OCI-LY7 (cell line): ENCODE measurements at places on chromosomes 4 and X. TPM values are rescaled to one million over a fixed set of nuclear protein-coding genes. Genes with fewer than 3 reads are reported as not detected.

Gene GLUD2
- 0.24 TPM in 1 of 2 replicates, not detected in the other for total RNA-seq

Gene GUCY1A1
- not detected in 2 replicates for total RNA-seq

DNA sequence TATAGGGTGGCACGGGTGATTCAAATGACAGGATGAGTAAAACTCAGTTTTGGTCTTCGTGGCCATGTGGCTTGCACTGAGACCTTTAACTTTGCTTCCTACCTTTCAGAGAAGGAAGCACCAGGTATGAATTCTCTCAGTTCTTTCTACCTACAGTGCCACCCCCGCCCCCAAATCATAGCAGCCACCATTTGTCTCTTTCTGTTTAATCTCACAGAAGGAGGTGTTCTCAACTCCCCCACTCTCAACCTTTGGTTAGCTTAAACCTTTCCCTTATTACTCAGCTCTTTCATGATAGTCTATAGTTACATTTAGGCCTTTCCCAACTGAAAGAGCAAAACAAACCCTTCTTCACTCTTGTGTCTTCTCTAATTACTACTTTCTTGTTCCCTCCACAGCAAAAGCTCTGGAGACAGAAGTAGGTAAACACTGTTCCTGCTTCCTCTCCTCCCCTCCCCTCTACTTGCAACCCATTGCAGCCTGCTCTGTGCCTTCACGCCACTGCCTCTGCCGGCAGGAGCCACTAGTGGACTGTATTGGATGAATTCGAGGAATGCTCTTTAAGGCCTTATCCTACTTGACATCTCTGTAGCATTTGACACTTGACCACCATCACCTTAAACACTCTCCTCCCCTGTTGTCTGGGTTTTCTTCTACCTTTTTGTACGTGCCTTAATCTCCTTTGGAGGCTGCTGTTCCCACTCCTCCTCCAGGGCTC is 123.7 kb downstream of the AFF1 start:
- DNase-seq = no peak

- DNase-seq = no peak
Observed at GRCh38 chr4:71009086-71009485, 15.6 kb downstream of the DCK start.
